ENCODE measurements at places on chromosomes 3 and 15.

- DNase-seq, result no peak
Observed at GRCh38 chr3:48412375-48413001, 17.4 kb downstream of the PLXNB1 start.

- DNase-seq, result no peak
Observed at GRCh38 chr3:45793482-45794176, 2.7 kb downstream of the SLC6A20 start.

- DNase-seq, result no peak
Observed at GRCh38 chr3:188002626-188003138, 151.3 kb upstream of the LPP start.

GRCh38 chr3:52685709-52686691, at the start of the genes GNL3 and PBRM1:
Gene GNL3 (plus strand): TSS chr3:52686032. CDS start chr3:52686093, 61 bp downstream.
Gene PBRM1 (minus strand): TSS chr3:52685913.
- DNase-seq, result peak; percentile 91

DNA sequence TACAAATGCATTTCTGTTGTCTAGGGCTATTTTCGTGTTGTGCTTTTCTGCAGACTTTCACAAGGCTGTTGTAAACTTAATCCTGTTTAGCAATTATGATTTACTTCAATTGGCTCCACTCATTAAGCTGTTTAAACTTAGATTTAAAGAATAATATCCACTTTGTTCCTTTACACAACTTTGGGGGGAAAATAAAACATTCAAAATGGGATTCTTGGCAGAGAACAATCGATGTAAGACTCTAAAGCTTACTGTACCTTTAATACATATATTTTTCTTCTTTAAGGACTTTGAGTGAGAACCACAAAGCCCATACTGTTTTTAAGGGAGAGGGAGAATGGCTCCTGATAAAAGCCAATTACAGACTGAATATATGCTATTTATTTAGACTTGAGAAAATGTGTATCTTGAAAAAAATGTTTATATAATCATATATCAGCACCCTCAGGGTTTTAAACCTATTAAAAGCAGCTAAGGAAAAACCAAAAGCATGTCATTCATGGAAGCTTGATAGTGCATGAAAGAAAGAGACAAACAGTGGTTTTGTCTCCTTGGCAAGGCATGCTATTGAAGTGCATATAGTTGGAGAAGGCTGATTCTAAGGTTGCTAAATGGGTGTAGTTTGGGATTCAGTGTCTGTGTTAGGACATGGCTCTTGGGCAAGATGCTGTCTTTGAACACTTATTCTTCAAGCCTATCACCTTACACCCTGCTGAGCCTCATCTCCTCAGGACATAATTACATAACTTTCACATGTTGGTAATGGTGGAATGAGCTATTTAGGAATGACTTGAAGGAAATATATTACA, 293.4 kb upstream of the TBC1D5 start:
- no peak for DNase-seq

- no peak for DNase-seq
Observed at GRCh38 chr15:29034593-29035335, 149.0 kb downstream of the APBA2 start.

- no peak for DNase-seq
Observed at GRCh38 chr15:101019366-101019896, 100.3 kb downstream of the LRRK1 start.

GRCh38 chr15:74170071-74170844, 3.3 kb upstream of the ISLR start:
- no peak for DNase-seq

GRCh38 chr3:187403768-187404288, 35.6 kb downstream of the RTP4 start:
- DNase-seq, result no peak

- no peak for DNase-seq
Observed at GRCh38 chr15:93360318-93360717, 271.3 kb upstream of the RGMA start.

- peak; percentile 70 for DNase-seq
Observed at GRCh38 chr15:66701422-66702034, 508 bp upstream of the SMAD6 start.

- peak; percentile 67 for DNase-seq
Observed at GRCh38 chr15:41291065-41291631, 41.2 kb downstream of the OIP5 start.

- DNase-seq, result peak; percentile 25
Observed at GRCh38 chr3:17030438-17030837, 145.7 kb downstream of the PLCL2 start.
